ENCODE measurements at places on chromosomes 16 and 17.

DNA sequence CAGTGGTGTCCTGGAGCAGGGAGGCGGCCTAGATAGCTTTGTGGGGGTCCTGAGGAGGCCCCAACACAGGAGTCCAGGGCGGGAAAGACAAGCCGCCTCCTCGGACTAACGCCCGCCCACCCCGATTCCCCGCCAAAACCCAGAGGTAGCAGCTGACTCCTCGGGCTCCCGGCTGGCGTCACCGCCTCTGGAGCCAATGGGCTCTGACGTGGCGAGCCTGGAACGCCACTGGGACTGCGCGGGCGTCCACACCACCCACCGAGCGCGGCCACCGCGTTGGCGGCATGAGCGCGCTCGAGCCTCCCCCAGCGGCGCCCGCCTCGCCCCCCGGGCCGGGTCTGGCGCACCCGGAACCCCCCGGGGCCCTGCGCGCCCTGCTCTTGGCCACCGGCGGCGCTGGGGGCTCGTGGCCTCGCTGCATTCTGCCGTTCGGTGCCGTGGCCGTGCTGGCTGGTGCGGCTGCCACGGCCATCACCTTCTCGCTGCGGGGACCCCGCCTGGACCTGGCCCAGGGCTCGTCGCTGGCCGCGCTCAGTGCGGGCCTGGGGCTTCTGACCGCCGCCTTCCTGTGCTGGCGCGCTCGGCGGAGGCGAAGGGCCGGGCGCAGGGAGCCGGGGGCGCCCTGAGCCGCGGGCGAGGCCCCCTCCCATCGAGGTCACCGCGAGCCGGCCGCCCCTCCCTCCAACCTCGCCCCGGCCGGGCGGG is 3.4 kb upstream of the NTN3 start:
- peak; percentile 63 for DNase-seq

- no peak for DNase-seq
These were observed 21.0 kb downstream of the COQ7 start for GRCh38 chr16:19088341-19088916.

GRCh38 chr17:81514739-81515529 is 2.3 kb upstream of the ACTG1 start:
- no peak for DNase-seq

DNA sequence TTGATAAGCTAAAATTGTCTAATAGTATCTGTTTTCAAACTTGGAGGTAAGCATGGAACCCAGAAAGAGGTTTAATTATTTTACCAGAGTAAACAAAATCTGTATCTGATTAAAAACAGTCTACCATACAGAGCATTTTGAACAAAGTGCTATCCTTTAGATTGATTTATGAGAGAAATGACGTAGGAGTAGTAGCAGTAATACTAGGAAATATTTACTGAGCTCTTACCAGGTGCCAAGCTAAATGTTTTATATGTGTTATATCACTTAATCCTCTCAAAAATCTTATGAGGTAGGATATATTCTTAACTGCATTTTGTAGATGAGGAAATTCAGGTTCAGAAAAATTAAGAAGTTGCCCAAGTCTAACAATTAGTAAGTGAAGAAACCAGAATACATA is 186.4 kb upstream of the NOG start:
- no peak for DNase-seq

- DNase-seq = no peak
These were observed 3.9 kb downstream of the VPS35L start for GRCh38 chr16:19559242-19559910.

DNA sequence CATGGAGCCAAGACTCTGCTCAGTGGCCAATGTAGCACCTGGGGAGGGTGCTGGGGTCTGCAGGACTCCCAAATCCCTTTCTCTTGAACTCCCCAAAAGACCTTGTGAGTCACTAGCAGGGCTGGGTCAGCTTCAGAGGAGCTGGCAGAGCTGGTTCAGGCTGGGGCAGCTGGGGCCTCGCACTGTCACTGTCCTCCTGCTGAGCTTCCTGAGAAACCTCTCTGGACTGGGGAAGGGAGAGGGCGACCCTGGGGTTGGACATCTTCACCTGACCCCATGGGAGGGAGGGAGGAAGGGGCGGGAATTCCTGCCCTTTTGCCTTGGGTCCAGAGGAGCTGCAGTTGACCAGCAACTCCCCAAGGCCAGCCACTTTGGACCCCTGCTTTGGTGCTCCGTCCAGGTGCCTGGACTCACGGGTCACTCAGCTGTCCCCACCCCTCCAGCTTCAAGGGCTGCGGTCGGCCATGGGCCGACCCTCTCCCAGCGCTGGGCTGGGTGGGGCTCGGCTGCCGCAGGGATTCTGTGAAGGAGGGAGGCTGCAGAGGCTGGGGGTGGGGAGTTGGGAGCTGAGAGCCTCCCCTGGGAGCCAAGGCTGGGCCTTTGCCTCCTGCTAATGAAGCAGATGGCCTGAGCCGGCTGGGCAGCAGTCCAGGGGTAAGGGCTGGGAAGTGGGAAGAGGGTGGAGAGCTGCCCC is 9.2 kb downstream of the FMNL1 start:
- no peak for DNase-seq

- no peak for DNase-seq
These were observed 176.4 kb upstream of the CHMP6 start for GRCh38 chr17:80815151-80815681.

GRCh38 chr17:8746501-8747236 is 2.0 kb upstream of the CCDC42 start:
- DNase-seq = no peak

DNA sequence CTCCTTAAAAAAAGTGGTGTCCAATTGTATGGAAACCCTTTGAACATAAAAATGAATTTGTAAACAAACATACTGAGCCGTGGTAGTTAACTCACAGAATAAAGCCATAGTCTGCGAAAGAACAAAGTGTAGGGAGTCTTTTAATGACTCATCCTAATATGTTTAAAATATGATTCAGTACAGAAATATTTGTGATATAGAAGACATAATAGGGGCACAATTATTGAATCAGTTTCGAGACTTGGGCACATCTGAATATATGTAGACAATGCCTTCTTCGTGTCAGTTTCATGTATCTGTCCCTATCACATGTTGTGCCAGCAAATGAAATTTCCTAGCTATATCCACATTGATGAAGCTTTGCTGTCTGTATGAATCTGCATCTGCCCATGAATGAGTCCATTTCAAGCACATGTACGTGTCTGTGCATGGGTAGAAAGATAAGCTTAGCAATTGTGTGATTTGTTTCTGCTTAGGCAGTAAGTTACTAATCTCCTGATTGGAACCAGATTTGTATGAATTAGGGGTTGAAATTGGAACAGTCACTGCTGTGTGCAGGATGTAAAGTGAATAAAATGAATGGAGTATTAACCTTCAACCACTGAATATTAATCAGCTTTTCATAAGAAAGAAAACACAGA is 112.5 kb upstream of the SOX9 start:
- no peak for DNase-seq

GRCh38 chr17:81513753-81514488 is 1.3 kb upstream of the ACTG1 start:
- no peak for DNase-seq

DNA sequence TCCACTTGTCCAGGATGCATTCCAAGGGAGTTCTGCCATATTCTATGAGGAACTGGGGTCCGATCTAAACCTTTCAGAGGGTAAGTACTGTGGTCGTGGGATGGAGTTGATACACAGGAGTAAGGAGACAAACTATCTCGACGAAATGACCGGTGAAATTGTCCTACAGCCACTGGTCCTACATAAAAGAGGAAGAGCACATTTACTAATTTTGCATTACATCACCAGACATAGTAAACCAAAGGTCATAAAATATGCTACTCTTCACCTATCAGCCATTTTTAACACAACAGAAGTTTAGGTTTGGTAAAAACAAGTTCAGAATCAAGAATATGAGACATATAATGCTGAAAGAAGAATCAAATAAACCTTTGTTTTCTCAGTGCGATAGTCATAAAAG is 8.1 kb downstream of the HSF5 start:
- DNase-seq = no peak

- no peak for DNase-seq
These were observed 2.5 kb downstream of the HOXB1 start for GRCh38 chr17:48528153-48528935.

- no peak for DNase-seq
These were observed 81.6 kb upstream of the CDC42EP4 start for GRCh38 chr17:73393381-73393780.

DNA sequence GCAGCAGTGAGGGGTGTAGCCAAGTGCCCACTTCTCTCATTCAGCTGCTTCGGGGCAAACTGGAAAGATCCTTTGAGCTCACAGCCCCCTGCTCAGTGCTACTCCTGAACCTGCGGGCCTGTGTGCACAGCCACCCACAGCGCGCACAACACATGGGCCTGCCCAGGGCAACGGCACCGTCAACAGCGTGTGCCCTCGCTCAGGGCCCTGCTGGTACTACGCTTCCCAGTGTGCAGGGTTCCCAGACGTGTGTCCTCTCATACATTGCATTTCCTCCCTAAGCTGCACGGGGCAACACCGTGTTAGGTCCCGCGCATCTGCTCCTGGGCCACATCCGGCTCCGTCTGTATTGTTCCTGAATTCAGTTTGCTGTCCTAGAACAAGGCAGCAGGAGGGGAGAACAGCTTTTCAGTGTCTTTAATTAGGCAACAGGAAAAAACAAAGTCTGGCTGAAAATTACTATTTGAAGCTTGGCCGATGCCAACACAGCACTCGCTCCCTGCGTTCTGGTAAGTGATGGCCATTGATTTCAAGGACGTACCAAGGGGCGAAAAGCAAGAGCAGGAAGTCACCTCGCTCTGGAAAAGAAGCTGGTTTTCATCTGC is 15.2 kb downstream of the MRM3 start:
- no peak for DNase-seq

DNA sequence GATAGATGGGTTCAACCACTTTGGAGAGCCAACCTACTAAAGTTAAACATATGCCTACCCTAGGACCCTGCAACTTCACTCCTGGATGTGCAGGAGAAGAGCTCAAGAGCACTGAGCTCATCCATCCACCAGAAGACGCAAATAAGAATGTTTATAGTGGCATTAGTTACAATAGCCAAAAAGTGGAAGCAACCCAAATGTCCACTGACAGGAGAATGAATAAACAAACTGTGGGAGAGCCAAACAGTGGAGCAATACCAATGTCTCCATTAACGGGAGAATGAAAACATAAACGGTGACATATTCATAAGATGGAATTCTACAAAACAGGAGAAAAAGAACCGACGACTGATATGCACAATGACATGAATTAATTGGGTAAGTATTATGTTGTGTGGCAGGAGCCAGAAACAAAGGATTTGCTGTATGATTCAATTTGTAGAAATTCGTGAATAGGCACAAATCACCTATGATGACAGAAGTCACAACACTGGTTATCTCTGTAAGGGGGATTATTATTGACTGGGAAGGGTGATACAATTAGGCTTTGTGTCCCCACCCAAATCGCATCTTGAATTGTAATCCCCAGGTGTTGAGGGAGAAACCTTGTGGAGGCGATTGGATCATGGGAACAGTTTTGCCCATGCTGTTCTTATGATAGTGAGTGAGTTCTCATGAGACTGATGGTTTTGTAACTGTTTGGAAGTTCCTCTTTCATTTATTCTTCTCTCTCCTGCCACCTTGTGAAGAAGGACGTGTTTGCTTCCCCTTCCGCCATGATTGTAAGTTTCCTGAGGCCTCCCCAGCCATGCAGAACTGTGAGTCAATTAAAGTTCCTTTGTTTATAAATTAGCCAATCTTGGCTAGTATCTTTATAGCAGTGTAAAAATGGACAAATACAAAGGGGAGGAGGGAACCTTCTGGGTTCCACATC is 57.9 kb upstream of the PLCG2 start:
- no peak for DNase-seq

- DNase-seq = no peak
These were observed 55.5 kb downstream of the ANKFY1 start for GRCh38 chr17:4208238-4208637.

DNA sequence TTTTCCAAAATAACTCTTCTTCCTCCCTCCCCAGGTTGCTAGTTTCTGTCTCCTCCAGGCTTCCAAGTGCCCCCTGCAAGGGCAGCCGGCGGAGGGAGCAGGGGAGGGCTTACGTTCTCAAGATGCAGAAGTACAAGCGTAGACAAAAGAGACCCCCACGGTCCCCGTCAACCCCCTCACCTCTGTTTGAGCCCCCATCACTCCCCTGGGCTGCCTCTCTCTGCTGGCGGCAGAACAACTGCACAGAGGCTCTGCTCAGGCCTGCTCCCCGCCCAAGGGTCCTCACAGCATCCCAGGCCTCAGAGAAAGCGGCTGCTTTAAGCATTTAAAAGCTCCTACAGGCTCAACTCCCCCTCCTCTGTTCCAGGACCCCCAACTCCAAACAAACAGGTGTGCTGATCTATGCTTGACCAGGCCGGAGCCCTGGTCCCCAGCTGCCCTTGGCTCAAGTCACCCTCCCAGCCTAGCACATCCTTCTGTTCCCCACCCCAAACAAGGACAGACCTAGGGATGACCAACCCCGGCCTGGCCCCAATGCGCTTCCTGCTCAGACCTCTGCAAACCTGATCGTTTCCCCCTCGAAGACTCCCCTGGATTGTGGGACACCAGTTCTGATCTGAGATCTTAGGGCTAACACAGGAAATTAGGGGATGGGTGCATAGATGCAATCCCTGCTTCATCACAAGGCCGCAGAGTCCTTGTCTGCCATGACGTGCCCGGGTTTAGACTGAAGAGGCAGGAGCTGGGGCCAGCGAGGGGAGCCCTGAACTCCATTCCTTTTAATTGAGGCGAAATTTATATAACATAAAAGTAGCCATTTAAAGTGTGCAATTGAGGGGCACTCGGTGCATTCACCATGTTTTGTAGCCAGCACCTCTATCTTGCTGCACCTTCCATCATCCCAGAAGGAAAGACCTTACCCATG is 17.2 kb upstream of the RBFOX3 start:
- DNase-seq = no peak

DNA sequence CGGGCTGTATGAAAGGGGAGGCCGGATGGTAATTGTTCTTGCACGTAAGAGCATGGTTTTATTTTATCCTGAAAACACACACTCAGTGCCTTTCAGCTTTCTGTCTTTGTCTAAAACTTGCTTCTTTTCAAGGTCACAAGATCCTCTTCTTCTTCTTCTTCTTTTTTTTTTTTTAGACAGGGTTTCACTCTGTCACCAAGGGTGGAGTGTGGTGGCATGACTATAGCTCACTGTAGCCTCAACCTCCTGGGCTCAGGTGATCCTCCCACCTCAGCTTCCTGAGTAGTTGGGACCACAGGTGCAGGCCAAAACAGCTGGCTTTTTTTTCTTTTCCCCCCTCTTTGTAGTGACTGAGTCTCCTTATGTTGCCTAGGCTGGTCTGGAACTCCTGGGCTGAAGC is 15.9 kb upstream of the ZNF629 start:
- no peak for DNase-seq

GRCh38 chr16:71540-72401 is 660 bp downstream of the RHBDF1 start:
- DNase-seq = no peak

DNA sequence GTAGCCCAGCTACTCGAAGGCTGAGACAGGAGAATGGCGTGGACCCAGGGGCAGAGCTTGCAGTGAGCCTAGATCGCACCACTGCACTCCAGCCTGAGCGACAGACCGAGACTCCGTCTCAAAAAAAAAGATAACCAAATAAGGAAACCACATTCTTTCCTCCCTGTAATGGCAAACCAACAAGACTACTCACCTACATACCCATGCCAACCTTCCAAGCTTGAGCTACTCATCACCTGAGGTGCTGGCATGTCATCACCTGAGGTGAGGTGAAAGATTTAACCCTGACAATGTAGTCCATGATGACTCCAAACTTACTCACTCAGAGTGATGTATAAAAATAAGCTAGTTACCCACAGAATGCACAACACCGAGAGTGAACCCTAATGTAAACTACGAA is 85.2 kb downstream of the SMG6 start:
- no peak for DNase-seq

Measured in hypothalamus (tissue), 51 donors.